CD4-positive, alpha-beta memory T cell (primary cell): ENCODE measurements at places on chromosomes 11 and 22. TPM values are rescaled to one million over a fixed set of nuclear protein-coding genes. Genes with fewer than 3 reads are reported as not detected.

GRCh38 chr11:114070464-114071139, 11.1 kb downstream of the ZBTB16 start:
- DNase-seq = no peak

GRCh38 chr11:124916370-124916710, 2.7 kb upstream of the HEPN1 start:
- no peak for DNase-seq

GRCh38 chr22:35568751-35569739, 28.4 kb downstream of the RASD2 start:
- DNase-seq = no peak

DNA sequence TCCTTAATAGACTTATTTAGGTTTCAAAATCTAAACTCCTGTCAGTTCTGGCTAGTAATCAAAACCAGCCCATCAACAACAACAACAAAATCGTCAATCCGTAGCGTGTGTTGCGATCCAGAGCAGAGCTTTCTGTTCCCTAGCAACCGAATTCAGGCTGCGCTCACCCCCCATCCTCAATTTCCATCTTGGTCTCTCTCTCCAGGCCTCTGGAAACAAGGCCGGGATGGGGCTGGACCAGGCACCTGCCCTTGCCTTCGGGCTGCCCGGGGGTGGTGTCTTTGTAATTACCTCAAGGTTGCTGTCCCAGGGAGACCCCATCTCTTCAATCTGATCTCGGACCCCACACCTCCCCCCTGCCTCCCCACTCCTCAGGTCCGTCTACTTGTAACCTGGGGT, 1341.5 kb downstream of the BRD1 start:
- DNase-seq = no peak

- DNase-seq = no peak
Observed at GRCh38 chr22:31106731-31107177, 614 bp downstream of the SELENOM start.

GRCh38 chr11:2807801-2808241, 77.8 kb downstream of the CDKN1C start:
- DNase-seq = no peak

- no peak for DNase-seq
Observed at GRCh38 chr22:48093981-48094380, 1331.5 kb downstream of the TBC1D22A start.

Gene GLYATL2
- not detected for total RNA-seq

Gene CALCA
- not detected for total RNA-seq

Gene HORMAD2
- total RNA-seq = not detected

Gene TMPRSS13
- total RNA-seq = 4.0 TPM

Gene SHISA8
- total RNA-seq = not detected

DNA sequence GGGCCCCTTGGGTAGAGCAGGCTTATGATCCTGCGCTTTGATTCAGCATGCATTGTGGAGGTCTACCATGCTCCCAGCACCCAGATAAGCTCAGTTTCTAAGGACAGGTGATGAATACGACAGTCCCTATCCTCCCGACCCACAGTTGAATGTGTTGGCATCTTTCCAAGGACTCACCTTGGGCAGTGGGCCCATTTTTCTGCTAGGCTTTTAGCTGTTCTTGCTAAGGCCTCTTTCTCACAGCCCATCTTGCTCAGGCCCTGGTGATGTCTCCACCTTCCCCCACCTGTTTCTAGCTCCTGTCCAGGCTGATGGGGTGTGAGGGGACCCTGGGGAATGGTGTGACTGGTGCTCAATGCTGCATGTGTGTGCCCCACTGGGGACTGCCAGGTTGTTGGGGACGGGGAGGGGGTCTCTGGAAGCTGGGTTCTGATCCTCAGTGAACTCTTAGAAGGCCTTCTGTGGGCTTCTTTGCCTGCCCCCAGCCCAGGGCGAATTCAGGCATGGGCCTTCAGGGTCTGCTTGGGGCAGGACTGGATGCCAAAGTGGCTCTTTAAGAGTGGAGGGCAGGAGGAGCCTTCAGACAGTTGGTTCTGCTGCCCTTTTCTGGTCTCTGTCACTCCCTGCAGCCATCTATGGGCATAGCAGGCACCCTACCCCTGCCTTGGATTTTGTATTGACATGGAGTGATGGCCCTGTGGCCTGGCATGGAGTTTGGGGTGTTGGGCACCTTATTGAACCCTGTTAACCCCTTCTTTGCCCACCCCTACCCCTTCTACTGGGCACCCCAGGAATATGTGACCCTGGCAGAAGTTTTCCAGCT, 33.1 kb downstream of the PHLDB1 start:
- DNase-seq = no peak

- DNase-seq = no peak
Observed at GRCh38 chr22:27842201-27842600, 40.6 kb upstream of the MN1 start.

Gene CD248
- total RNA-seq = 0.12 TPM

DNA sequence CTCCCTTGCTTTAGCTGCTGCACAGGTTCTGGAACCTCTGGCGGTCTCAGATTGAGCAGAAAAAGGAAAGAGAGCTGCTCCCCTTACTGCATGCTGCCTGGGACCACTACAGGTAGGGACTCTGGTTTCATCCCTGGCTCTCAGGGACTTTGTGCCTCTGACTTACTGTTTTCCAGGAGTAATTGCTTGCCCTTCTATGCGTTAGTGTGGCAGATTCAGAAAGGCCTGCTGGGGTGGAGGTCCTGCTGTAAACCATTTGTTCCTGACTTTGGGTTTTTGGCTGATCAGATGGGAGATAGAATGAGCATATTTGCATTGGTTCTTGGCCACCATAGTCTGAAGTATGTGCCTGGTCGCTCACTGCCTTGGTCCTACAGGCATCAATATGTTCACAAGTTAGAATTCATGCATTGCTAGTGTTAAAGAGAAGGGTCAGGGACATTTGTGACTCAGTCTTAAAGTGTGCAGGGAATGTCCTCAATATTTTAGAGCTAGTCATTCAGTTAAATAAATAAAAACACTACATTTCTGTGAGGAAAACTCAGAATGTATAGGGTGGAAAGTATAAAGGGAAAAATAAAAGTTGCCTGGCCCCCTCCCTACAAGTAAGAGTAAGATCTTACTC, 78.0 kb downstream of the PISD start:
- no peak for DNase-seq

GRCh38 chr11:117524468-117525183, 197.0 kb downstream of the CEP164 start:
- DNase-seq = no peak

Gene B4GALNT4
- 2.4 TPM for total RNA-seq

DNA sequence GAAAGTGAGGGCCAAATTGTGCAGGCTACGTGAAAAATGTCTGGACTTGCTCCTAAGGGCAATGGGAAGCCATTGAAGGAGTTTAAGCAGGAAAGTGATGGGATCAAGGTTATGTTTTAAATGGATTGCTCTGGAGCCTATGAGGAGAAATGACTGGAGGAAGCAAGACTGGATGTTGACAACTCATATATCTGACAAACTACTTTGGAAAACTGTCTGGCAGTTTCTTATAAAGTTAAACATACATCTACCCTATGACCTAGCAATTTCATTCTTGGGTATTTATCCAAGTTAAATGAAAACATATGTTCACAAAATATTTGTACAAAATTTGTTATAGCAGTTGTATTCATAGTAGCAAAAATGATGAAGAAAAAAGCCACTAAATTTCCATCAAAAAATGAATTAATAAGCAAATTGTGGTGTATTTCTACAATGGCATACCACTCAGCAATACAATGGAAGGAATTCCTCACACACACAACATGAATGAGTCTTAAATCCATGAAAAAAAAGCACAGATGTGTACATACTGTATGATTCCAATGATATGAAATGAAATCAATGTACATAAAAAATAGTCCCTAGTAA, 24.1 kb downstream of the FZD4 start:
- no peak for DNase-seq

DNA sequence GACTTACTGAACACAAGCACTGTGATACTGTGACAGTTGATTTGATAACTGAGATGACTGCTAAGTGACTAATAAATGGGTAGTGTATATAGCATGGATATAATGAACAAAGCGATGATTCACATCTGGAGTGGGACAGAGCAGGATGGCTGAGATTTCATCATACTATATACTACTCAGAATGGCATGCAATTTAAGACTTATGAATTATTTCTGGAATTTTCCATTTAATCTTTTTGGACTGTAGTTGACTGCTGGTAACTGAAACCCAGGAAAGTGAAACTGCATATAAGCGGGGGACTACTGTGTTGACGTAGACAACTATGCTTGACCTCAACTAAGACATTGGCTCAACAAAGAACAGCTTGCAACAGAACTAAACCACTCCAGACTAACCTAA, 20.0 kb upstream of the NUCB2 start:
- DNase-seq = no peak

Gene NXF1
- 195 TPM for total RNA-seq

DNA sequence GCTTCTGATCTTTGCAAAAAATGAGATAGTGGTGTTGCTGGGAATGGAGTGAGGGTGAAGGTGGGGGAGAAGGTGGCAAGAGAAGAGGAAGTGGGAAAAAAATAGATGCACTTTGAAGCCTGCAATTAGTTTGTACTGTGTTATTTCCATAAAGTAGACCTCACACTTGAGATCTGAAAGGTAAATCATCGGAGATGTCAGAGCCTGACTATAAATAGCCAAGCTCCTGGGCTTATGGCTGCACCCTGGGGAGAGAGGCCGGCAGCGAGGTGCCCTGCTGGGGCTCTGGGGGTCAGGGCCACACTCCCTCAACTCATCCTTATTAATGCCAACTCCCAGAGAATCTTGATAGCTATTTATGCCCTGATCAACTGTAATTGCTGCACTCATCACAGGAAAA, 134.4 kb downstream of the NXPE2 start:
- DNase-seq = no peak

- DNase-seq = no peak
Observed at GRCh38 chr11:57515332-57516060, at the start of gene SLC43A1. Gene SLC43A1, minus strand, starts transcription at chr11:57515702. Its CDS starts 1,591 bp downstream, at chr11:57514111.

Gene CCDC34
- 3.7 TPM for total RNA-seq

DNA sequence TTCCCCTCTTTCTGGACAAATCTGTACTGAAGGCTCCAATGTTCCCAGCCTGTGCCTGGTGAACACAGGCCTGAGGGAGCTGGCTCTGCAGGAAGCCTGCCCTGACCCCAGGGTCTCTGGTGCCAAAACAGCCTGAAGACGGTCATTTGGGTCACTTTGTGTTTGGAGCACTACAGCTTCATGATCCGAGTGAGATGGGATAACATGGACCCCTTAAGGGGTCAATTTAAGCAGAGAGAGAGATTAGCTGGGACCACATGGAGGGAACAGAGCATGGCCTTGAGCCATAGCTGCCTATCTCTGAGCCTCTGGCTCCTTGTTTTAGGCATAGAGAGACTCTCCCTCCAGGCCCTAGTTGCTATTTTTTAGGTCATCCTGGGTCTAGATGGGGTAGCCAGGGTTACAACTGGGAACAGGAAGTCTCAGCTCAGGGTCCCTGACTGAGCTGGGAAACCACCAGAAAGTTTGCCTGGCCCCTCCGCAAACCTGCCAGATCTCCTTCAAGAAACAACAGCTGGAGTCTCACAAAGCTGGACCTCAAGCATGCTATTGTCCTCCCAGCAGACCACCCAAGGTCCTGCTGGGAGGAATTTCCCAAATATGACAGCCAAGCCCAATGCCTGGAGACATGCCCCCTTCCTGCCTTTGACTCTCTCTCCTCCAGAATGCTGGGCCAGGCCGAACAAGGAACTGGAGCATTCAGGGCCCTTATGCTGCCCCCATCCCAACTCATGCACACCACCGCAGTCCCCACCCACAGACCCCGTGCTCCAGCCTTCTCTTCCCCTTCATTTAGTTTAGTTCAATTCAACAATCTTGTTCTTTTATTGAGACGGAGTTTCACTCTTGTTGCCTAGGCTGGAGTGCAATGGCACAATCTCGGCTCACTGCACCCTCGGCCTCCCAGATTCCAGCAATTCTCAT, 4.0 kb downstream of the SLCO2B1 start:
- DNase-seq = no peak

DNA sequence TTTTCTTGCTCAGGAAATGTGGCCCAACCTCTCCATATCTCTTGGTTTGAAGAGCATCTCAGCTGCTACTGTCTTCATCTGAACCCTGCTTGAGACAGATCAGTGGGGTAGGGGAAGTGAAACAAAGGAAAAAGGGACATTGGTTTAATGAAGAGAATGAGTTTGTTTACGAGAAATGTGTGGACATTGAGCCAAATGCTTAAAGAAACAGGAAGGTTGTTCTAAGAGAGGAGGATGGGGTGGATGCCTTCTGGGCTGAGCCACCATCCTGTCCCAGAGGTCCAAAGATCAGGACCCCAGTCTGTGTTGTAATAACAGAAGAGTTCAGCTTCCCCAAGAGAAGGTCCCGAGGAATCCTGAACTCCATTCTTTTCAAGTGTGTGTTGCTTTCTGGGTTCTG, 369.7 kb downstream of the INSC start:
- DNase-seq = no peak

Gene PITPNB
- total RNA-seq = 76.4 TPM

GRCh38 chr22:41544671-41545476, 604 bp upstream of the POLR3H start:
- DNase-seq = no peak

DNA sequence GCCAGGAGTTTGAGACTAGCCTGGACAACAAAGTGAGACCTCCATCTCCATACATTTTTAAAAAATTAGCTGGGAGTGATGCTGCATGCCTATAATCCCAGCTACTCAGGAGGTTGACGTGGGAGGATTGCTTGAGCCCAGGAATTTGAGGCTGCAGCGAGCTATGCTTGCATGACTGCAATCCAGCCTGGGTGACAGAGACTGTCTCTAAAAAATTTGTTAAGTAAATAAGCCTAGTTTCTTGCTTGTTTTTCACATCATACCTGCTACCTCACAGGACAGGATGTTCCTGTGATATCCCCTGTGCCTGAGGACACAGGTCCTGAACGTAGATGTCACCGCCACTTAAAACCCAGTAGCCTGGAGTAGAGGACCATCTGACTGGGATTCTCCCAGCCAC, 348.6 kb downstream of the MN1 start:
- DNase-seq = no peak

- peak; percentile 97 for DNase-seq
Observed at GRCh38 chr11:61429691-61430582, at the start of the genes CPSF7 and SDHAF2. Gene CPSF7, minus strand, starts transcription at chr11:61429975. Its CDS starts 740 bp downstream, at chr11:61429235. Gene SDHAF2, plus strand, starts transcription at chr11:61430124. Its CDS starts 23 bp downstream, at chr11:61430147.

Gene RFPL1
- total RNA-seq = not detected

GRCh38 chr11:1335264-1335810, 25.9 kb upstream of the TOLLIP start:
- no peak for DNase-seq

DNA sequence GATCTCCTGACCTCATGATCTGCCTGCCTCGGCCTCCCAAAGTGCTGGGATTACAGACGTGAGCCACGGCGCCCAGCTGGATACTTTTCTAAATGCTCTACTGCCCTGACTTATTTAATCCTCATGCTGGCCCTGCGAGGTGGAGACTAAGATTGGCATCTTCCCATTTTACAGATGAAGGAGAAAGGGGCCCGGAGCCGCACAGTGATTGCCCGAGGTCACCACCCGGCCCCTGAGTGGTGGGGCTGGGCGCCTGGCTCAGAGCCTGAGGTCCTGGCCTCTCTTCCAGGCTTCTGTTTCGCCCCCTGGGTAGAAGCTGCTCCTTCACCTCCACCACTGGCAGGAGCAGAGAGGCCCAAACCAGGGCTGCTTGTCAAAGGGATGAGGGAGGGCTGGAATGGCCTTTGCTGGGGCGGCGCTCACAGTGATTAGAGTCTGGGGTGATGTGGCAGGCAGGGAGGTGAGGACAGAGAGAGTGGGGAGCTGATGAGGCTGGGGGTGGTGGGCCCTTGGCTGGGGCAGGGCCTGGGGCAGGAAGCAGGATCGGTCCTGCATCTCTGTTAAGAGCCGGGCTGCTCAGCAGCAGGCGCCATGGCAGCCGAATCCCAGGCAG, 15.4 kb upstream of the MPPED1 start:
- DNase-seq = no peak
